ENCODE measurements at places on chromosomes 11 and 22.

DNA sequence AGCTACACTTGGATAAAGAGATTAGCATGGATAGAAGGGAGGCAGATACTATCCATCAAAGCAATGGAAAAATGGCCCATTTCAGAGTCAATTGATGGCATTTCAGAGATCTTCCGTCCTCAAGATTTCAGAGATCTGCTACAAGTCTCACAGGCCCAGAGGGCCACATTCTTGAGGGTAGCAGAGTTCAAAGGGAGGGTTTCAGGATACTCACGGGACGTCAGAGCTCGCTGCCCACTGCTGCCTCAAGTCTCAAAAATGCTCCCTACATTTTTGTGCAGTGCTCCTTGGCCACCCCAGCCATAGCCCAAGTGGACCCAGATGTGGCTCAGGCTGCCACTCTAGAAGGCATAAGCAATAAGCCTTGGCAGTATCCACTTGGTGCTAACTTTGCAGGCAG is 24.9 kb downstream of the RTL6 start:
- no peak for DNase-seq

DNA sequence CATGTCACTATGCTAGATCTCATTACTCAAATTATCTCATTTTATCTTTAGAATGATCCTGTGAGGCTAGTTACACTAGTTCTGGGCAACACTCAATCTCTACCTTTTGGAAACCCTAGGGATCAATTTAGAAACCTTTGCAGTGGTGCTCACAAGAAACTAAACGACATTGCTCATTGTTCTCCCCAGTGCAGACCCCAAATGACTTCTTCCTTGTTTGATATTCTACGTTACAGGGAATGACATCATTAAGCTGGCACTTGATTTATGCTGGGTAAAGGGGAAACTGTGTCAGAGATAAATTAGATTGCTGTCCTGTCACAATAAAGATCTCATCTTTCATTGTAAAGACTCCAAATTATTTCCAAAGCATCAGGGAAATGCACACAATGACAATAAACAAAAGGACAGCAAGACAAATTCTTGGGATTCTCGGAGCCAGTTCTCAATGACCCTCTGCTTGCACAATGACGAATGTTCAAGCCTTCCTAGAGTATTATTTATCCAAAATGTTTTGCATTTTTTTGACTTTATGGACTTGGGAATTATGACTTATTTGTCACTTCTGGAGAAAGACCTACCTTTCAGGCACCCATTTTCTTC is 1121.8 kb upstream of the TENM4 start:
- no peak for DNase-seq

DNA sequence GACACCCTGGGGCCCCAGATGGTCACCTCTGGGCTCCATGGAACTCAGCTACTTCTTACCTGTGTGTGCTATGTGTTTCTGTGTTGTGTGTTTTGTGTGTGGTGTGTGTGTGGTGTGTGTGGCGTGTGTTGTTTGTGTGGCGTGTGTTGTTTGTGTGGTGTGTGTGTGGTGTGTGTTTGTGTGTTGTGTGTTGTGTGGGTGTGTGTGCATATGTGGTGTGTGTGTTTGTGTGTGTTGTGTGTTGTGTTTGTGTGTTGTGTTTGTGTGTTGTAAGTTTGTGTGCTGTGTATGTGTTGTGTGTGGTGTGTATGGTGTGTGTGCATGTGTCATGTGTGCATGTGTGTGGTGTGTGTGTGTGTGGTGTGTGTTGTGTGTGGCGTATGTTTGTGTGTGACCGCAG is 3.8 kb upstream of the WNT7B start:
- no peak for DNase-seq

GRCh38 chr11:36372101-36372771 is 76.1 kb downstream of the PRR5L start:
- DNase-seq: no peak

GRCh38 chr22:28243539-28243938 is 324.5 kb upstream of the PITPNB start:
- no peak for DNase-seq

- no peak for DNase-seq
Observed at GRCh38 chr22:45321827-45322226, 12.1 kb downstream of the FAM118A start.

DNA sequence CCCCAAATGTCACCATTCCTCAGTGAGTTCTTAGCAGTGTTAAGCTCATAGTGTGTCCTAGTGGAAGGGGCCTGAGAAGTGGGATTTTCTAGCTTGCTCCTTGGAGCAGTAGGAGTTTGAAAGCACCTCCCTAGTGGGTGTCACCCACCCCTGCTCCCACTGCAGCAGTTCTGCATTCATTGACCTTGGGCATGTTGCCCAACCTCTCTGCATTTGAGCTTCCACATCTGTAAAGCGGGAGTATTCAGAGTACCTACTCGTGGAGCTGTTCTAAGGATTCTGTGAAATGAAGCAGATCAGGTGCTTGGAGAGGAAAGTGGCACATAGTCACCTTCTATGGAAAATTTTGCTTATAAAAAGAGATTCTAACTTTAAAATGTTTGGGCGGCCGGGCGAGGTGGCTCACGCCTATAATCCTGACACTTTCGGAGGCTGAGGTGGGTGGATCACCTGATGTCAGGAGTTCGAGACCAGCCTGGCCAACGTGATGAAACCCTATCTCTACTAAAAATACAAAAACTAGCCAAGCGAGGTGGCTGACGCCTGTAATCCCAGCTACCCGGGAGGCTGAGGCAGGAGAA is 16.9 kb downstream of the LMO2 start:
- no peak for DNase-seq

DNA sequence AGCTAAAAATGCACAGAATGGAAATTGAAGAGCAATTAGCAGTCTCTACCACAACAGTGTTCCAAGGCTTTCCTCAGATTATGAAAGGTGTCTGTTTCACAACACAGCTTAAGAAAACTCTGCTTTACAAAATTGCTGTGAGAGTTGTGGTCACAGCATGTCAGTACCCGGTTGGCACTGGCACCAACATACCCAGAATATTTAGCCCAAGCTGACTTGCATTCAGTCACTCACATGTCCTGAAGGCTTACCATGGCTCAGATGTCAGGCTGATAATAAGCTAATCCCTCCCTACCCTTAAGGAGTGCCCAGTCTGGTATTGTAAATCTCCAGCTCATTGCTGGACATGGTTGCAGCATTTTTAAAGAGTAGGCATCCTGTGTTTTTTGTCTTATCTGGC is 14.9 kb downstream of the NCR3LG1 start:
- no peak for DNase-seq

DNA sequence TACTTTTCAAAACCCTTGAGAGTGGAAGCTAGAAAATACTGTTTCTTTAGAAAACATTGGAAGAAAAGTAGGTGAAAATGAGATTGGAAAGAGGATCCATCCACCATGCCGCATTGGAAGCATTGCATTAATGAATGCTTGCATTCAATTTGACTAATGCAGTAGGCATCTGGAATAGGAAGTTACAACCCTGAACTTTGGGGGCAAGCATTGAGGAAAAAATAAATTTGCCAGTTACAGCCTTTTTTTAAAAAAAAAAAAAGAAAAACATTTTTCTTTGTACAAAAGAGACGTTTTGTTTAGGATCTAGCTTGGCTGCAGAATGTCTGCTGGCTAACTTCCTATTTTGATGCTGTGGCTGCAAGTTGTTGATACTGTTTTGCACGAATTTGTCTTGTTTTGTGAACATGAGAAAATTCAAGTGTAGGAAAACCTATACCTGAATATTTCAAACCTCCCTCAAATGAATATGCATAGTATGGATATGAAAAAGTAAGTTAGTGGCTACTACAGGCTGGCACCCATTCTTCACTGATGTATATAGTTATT is 28.1 kb downstream of the RTN3 start:
- DNase-seq: no peak

DNA sequence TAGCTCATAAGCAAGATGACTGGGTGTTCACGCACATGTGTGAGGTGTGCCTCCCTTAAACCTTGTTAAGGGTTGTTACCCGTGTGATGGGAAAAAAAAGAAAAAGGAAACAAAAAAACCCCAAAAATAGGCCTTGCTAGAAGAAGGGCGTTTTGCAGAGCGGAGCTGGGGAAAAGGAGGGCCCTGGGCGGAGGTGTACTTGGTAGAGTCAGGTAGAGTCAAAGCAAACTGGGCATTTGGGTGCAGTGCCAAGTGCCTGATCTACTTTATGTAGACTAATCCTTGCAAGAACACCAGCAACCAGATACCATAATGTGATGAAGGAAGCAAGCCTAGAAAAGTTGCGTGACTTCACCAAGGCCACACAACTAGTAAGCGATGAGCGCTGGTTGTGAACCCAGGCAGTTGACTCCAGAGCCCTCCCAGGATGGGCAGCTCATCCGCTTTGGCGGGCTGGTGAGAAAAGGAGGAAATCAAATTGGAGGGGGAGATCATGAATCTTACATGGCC is 1.2 kb upstream of the TIRAP start:
- no peak for DNase-seq

GRCh38 chr11:32991898-32992297 is 23.8 kb upstream of the DEPDC7 start:
- DNase-seq: no peak

DNA sequence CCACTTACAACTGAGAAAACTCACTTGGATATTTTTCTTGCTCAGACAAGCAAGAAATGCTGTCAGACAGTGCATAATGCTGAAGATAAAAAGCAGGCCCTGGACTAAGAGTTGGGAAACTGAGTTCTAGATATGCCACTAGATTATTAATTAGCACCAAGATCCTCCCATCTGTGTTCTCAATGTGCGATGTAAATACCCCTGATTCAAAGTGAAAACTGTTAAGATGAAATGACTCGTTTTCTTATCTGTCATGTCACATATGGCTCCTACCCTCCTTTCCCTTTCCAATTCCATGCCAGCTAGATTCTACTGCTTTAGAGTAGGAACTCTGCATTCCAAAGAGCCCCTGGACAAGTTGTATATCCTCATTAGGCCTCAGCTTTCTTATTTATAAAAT is 88.9 kb upstream of the CLNS1A start:
- no peak for DNase-seq

GRCh38 chr22:33544707-33545106 is 375.6 kb downstream of the LARGE1 start:
- no peak for DNase-seq

DNA sequence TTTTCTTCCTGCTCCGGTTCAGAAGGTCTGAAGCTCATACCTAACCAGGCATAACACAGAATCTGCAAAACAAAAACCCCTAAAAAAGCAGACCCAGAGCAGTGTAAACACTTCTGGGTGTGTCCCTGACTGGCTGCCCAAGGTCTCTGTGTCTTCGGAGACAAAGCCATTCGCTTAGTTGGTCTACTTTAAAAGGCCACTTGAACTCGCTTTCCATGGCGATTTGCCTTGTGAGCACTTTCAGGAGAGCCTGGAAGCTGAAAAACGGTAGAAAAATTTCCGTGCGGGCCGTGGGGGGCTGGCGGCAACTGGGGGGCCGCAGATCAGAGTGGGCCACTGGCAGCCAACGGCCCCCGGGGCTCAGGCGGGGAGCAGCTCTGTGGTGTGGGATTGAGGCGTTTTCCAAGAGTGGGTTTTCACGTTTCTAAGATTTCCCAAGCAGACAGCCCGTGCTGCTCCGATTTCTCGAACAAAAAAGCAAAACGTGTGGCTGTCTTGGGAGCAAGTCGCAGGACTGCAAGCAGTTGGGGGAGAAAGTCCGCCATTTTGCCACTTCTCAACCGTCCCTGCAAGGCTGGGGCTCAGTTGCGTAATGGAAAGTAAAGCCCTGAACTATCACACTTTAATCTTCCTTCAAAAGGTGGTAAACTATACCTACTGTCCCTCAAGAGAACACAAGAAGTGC is 661 bp upstream of the MALAT1 start:
- DNase-seq: no peak

GRCh38 chr11:78733031-78733430 is 158.4 kb upstream of the NARS2 start:
- no peak for DNase-seq

GRCh38 chr22:49011769-49012648 is 815.7 kb downstream of the BRD1 start:
- no peak for DNase-seq

DNA sequence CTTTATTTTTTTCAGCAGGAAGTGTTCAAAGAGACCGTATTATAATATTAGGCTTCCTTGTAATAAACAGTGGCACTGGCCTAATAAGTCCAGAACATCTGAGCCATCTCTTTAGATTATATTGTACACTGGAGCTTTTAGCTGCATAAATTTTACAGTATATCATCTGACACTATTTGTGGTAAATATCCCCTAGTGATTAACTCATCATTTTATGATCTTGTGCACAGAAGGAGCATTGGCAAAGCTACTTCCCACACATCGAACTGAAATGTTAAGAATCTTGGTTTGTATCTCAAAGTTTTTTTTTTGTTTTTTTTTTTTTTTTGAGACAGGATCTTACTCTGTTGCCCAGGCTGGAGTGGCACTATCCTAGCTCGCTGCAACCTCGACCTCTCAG is 162.7 kb downstream of the HIPK3 start:
- DNase-seq: no peak

- no peak for DNase-seq
Observed at GRCh38 chr11:71109586-71109985, 142.8 kb downstream of the SHANK2 start.
